Right forelimb (tissue), 1 donor: ENCODE measurements at places on chromosomes 6 and 20.

- no peak for DNase-seq
Measured at GRCh38 chr20:32965581-32966373, 38.5 kb downstream of the SUN5 start.

DNA sequence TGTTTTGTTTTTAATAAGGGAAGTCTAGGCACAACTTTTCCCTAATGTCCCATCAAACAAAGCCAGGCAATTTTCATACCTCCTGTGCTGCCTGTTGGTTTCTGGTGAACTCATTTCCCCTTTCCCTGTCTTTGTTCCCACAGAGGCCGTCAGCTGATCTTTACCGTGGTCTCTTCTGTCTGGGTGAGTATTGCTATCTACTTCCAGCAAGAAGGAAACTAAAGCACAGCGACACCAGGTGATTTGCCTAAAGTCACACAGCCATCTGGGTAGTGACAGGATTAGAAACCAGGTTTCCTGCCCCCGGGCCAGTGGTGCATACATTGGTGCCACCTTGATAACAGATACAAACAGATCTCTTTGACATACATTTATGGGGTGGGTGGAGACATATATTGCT is 59.6 kb downstream of the RAB44 start:
- no peak for DNase-seq

DNA sequence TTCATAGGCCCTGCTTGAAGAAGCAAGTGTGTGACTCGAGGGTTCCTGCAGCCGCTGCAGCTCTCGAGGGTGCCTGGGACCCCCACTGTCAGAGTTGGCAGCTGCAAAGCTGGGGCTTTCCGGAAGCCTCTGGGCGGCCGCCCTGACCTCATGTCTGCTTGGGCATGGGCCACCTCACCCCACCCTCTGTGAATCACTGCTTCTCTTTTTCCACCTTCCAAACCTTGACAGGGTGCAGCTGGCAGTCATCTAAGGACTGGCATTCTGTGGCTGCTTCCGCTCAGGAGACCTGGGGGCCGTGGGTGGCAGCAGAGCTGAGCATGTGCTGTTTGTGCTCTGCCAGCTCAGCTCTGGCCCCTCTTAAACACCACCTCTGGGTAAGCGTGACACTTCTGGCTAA is 32.0 kb downstream of the ERMARD start:
- peak; percentile 10 for DNase-seq

- no peak for DNase-seq
Measured at GRCh38 chr20:20450521-20450920, 82.6 kb downstream of the INSM1 start.

DNA sequence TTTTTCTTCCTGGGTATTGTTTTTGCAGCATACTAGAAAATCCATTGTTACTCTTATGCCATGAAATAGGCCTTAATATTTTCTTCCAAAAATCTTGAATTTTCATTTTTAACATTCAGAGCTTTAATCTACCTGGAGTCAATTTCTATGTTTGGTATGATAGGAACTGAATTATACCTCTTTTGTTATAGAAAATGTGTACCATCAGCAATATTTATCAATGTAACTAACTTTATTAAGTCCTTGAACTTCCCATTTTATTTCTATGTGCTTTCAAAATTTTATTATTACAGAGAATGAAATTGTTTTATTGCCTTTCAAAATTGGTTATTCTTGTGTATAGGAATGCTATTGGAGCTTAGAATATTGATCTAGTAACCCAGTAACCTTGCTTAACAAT is 68.2 kb downstream of the PLCB1 start:
- DNase-seq: no peak

GRCh38 chr20:23640018-23640601 is 2.4 kb upstream of the CST3 start:
- DNase-seq: no peak

DNA sequence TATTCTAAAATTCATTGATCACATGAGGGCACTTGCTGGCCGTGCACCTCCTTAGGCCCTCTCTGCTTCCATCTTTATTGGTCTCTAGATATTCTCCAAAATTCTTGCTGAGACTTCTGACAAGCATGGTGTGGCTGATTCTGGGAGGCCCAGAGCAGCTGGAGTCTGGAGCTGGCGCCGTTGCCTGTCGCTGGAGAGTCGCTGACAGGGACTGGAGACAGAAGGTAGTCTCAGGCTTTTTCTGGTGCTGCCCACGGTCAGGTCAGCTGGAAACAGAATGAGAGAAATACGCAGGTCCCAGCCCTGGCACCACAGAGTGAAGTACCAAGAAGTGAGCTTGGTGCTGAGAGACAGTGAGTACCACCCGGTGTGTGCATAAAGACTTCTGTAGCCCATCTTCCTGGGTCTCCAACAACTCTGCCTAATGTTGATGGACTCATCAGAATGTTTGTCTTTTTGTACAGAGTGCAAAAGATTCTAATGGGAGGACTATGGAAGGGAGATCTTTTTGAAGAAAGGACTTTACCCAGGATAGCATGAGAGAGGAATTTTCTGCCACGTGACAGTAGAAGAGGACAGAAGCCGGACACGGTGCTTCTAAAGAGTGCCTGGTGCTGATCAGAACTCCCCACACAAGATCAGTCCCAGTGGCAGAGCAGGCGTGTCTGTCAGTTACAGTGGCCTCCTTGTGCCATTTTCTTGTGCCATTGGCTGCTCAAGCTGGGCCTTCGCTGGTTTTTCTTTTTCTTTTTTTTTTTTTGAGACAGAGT is 1.8 kb upstream of the ALDH8A1 start:
- no peak for DNase-seq

DNA sequence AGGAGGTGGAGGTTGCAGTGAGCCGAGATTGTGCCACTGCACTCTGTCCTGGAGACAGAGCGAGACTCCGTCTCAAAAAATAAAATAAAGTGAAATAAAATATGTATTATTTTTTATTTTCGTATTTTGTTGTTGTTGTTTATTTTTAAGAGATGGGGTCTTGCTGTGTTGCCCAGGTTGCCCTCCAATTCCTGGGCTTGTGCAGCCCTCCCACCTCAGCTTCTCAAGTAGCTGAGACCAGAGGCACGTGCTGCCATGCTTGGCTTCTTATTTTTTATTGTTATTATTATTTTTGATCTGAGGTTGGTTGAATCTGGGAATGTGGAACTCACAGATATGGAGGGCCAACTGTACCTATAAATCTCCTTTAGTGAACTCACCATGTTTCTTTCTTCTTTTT is 10.1 kb downstream of the KPNA5 start:
- DNase-seq: no peak

DNA sequence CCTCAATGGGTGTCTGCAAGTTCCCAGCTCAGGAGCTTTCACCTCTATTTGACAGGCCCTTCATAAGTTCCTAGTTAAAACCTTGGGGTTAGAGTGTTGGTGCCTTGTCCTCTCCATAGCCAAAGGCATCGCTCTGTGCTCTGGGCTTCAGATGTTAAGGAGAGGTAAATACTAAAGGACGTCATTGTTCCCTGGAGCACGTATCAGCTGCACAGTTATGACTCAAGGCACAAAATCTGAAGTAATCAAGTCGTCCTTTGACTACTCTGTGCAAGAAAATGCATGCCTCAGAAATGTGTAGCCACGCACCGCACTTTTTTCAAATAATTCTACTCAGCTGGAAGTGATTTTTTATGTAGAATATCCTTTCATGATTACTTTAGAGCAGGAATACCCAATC is 240.8 kb upstream of the QKI start:
- DNase-seq: no peak

DNA sequence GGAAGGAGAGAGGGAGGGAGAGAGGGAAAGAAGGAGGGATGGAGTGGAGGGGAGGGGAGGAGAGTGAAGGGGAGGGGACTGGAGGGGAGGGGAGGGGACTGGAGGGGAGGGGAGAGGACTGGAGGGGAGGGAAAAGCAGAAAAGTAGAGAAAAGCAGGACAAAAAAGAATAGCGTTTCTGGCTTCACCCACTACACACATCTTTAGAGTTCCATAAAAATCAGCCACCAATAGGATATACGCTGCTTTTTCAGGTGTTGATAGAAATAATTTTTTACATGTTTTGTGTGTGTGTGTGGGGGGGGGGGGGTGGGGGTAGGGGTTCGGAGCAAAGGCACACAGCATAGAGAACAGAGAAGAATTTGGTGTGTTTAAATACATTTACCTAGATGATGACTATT is 1259.1 kb downstream of the EPHA7 start:
- no peak for DNase-seq

DNA sequence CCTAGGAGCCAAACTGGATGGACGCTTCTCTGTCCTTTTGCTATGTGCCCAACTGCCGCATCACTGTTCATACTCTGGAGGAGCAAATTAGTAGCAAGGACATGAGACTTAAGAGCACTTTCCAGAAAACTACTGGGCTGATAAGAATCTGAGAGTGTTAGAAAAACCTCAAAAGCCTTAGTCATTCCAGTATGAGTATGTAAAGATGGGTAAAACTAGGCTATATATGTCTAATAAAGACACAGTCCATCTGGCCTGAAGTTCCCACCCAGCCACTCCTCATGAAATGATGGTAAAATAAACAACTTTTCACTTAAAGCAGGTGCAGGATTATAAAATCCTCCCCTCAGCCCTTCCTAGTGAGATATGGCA is 30.6 kb downstream of the SHLD1 start:
- no peak for DNase-seq

DNA sequence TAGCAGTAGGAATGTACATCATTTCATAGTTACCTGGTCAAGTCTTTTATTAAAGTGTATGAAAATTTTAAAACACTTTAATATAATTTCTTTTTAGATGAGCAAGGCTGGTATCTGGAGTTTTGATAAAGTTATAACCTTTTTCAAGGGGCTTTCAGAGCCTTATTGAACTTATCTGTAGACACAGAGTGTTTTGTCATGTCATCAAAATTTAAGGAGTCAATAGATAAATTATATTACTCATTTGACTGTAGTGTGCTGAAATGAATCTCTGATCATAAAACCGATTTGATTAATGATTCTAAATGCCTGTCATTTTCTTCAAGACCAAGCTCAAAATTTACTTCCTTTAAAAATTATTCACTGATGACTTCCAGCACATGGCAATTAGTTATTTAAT is 125.6 kb downstream of the ARID1B start:
- DNase-seq: no peak

GRCh38 chr6:6695625-6696276 is 107.2 kb downstream of the LY86 start:
- no peak for DNase-seq

GRCh38 chr20:25867776-25868649 is 171.4 kb upstream of the ZNF337 start:
- DNase-seq: peak; percentile 81

DNA sequence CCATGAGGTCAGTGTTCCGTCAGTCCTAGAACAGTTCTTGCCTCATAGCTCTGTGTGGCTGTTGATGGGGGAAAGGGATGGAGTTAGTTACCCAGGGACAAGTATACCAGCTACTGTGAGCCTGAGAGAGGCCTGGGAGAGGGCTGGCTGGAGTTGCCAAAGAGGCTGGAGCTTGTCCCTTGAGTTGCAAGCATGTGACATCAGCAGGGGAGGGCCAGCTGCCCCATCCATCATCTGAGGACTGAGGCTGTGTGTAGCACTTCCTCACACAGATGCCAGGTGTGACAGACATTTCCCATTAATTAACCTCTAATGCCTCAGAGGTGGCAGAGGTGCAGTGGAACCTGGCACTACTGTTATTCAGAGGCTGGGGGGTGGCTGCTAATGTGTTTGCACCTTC is 131.6 kb downstream of the PHACTR3 start:
- DNase-seq: no peak

GRCh38 chr20:967796-968742 is 34.0 kb downstream of the RSPO4 start:
- DNase-seq: no peak

GRCh38 chr6:41505122-41506049 is 40.8 kb upstream of the FOXP4 start:
- peak; percentile 91 for DNase-seq

DNA sequence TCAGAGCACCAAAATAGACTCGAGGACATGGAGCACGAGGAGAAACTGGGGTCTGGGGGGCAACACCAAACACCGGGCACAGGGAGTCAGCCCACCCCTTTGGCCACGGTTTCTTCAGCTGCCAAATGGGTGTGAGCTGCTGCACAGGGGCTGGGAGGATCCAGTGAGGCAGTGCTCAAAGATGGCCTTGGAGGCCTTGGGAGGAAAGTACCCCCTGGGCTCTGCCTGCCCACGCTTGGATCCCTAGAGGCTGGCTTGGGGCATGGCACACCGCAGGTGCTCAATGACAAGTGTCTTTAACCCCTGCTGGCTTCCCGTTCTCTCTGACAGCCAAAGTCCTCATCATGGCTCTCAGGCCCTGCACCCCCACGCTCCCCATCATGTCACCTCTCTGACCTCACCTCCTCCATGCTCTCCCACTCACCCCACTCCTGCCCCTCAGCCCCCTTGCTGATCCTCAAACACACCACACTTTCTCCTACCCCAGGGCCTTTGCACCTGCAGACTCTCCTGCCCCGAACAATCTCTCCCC is 190.3 kb downstream of the ANKRD60 start:
- DNase-seq: no peak

DNA sequence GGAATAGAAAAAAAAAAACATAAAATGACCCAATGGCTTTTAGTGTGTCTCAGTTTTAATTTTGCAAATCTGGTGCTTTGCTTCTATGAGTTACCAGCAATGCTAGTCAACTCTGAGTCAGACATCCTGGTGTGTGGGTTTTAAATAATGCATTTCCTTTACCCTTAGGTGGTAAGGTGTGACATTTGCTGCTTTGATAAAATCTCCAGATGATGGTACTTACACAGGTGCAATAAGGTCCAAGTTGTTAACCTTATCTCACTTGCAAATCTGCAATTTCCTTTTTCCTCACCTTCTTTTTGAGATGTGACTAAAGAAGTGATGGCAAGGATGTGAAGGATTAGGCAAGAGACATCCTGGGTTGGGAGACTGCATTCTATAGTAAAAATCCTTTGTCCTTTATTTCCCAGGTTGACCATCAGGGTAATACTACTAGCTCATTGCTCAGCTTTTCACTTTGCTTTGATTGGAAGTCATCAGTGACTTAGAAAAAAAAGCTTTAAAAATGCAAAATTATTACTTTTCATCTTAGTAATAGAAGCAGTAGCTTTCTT is 818.5 kb upstream of the FLRT3 start:
- DNase-seq: no peak

DNA sequence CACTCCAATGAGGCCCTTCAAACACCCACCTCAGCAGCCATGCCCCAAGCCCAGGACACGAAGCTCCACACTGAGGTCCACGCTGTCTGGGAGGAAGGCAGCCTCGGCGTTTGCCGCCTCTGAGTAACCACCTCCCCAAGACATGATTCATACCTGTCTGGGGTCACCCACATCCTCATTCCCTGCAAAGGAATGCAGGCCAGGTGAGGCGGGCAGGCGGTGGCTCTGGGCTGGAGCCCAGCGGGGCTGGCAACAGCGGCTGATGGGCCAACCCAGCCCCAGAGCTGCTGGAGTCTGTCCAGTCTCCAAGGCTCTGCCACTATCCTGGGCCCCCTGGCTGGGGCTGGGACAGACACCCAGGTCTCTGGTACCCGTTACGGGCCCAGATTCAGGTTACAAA is 14.8 kb downstream of the PMEPA1 start:
- no peak for DNase-seq

DNA sequence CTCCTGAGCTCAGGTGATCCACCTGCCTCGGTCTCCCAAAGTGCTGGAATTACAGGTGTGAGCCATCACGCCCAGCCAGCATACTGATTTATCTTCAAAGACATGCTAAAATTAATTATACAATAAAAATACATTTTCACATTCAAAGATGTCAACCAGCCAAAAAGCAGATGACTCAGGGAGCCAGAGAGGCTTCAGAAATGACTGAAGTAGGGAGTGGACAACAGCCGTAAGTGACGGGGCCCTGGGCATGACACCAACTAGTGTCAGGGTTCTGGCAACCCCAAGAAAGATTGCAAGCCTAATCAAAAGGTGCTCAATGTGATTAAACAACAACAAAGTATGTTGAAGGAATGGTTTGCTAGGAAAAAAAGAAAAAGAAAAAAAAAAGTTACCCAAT is 28.4 kb downstream of the GPLD1 start:
- no peak for DNase-seq

GRCh38 chr6:162532283-162533008 is 195.1 kb downstream of the PRKN start:
- DNase-seq: no peak
